ENCODE measurements at places on chromosomes 2 and 18.

DNA sequence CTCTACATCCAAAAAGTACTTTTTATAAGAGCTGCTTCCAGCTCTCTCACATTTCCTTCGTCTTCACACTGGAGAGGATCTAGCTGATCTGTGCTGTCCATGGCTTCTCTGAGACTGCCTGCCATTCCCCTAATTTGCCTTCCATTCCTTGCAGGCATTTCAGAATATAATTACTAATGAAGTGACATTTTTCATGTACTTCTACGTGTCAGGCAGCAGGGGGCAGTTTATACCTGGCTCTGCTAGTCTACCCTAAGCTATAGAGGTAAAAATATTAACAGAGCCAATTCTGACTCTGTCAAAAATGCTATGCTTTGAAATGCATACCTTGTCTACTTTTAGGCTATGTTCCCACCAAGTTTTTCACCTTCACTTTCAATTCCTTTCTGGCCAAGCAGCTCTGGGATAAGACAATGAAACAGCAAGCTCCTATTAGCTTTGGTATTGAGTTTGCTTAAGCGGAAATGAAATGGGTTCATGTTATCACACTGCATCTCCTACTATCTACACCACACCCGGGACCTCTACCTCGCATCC lies 81.9 kb downstream of the MEP1B start:
- no peak for DNase-seq

DNA sequence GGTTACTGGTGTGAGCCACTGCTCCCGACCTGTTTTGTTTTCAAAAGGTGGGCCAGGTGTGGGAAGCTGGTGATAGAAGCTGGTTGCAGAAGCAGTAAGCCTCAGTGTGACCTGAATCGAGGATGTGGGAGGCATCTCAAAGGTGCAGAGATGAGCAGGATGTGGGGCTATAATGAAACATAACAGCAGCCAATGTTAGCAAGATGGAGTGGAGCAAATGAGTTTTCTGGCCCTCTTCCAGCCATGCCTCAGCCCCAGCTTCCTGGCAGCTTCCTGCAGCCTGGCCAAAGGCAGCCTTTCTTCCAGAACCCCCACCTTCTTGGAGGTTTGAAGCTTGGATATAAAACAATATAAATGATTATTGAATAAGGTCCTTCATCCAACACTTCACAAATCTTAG lies 184.8 kb downstream of the NCK2 start:
- no peak for DNase-seq

DNA sequence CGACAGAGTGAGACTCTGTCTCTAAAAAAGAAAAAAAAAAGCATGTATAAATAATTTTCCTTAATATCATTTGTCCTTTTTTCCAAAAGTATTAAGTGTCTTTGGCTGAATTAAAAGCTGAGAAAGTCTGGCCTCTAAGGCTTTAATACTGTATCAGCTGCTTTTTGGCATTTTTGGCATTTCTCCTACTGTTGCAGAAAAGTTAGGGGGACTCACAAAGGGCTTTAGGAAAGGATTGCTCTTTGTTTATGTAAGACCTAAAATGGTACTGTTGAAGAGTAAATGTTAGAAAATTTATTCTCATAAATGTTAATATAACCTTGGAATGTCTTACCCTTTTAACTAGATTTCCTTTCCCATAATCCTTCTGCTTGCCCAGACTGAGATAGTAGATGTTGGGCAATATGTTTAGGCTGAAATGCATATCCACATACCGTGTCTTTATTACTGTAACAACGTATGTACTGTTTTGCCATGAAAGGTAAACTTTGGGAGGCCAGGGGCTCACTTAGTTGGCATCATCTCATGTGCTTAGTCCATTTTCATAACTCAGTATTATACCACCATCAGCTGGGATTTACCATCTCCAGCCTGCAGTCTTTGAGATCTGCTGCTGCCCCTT lies 18.0 kb upstream of the STON1 start:
- DNase-seq = no peak

- DNase-seq = no peak
Measured at GRCh38 chr2:234751275-234751973, 200.4 kb upstream of the SH3BP4 start.

DNA sequence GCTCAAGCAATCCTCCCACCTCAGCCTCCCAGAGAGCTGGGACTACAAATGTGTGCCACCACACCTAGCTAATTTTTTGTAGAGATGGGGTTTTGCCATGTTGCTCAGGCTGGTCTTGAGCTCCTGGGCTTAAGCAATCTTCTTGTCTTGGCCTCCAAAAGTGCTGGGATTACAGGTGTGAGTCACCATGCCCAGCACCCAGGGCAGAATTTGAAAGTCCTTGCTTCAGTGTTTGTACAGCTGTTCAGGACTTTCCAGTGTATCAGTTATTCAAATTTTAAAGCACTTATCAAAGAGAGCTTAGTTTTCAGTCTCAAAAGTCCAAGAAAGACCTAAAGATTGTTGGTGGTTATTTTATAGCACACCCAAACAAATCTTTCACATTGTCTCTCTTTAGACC lies 43.6 kb upstream of the VPS54 start:
- DNase-seq = no peak

- DNase-seq = no peak
Measured at GRCh38 chr18:31162419-31162793, 250 bp downstream of the DSC1 start.

GRCh38 chr2:106028192-106028591 lies 165.9 kb downstream of the UXS1 start:
- no peak for DNase-seq

DNA sequence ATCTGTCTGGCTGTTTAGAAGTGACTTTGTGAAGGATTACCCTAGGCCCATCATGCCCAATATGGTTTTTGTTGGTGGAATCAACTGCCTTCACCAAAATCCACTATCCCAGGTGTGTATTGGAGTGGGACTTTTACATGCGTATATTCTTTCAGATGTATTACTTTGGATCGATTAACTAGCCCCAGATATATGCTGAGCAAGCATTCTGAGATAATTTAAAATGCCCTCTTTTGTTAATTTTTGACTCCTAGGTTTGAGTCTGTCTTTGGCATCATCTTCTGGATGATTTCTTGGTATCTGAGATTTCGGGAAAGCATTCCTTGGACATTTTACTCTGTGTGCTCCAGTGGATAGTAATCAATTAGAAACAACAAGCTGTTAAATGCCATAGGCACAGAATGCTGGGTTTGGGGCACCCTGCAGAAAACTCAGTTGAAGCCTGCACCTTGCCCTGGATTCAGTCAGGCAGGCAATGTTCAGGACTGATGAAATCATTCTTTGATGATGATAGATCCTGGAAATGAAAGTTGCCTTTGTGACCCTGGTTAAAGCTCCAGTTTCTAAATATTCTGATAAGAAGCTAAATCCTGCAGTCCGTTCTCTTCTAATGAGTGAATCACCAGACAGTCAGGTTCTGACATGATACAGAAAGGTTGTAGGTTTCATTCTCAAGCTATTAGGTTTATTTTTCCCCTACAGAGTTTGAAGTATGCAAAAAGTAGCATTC lies 1.1 kb downstream of the UGT1A1 start:
- DNase-seq = no peak

DNA sequence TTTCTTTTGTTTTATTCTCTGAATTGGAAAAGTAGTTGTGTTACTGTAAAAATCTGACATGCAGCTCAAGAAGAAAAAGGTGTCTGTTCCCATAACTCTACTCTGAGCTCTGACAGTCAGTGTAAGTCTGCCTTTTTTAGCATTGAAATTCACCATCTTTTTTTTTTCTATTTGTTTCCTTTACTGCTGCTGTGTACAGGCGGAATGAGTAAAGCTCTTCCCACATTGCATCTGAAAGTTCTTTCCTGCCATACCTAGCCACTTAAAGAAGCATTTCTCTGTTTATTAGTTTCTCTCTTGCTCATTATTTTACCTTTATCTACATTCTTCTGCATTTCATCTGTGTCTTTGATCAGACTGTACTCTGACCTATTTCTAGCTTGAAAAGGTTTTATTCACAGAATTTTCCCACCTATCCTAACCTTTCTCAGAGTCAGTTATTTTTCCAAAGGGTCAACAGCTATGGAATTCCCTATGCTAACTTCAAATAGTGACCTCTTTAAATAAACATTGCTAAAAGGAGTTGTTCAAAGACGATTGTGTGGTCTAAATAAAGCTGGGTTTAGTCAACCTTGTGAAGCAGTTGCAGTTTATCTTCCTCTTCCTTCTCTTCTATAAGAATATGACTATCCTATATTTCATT lies 1303.1 kb upstream of the ZEB2 start:
- DNase-seq = no peak

- DNase-seq = no peak
Measured at GRCh38 chr2:55876429-55877086, 47.0 kb downstream of the EFEMP1 start.

GRCh38 chr2:3435445-3435844 lies 56.0 kb downstream of the TRAPPC12 start:
- DNase-seq = no peak

DNA sequence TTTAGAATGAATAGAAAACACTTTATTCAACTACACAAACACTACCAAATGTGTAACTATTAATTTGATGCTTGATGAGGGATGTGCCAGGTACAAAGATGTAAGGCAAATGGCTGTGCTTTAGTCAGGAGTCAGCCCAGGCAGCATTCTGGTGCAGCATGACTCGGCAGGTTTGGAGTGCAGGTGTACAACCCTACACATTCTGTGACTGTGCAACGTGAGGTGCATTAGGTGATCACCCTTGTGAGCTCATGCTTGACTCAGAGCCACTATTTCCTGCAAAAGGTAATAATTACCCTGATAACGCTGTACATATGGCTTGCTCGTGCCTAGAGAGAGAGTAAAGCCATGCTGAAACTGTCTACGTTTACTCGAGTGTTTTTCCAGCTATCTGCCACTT lies 288.7 kb upstream of the DSEL start:
- no peak for DNase-seq

GRCh38 chr2:88735133-88735532 lies 43.7 kb downstream of the RPIA start:
- DNase-seq = no peak

DNA sequence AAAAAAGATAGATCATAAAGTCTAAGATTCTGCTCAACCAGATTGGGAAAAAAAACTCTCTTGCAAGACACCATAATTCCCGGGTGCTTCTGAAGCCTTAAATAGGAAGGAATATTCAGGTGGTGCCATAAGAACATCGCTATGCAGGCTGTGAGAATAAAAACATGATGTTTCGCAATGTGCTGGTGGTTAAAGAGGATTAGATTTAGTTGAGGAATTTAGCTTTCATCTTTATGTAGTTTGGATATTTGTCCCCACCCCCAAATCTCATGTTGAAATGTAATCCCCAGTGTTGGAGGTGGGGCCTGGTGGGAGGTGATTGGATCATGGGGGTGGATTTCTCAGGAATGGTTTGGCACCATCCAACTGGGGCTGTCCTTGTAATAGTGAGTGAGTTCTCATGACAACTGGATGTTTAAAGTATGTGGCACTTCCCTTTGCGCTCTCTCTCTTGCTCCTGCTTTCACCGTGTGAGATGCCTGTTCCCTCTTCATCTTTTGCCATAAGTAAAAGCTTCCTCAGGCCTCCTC lies 132.2 kb downstream of the AKAIN1 start:
- DNase-seq = no peak

DNA sequence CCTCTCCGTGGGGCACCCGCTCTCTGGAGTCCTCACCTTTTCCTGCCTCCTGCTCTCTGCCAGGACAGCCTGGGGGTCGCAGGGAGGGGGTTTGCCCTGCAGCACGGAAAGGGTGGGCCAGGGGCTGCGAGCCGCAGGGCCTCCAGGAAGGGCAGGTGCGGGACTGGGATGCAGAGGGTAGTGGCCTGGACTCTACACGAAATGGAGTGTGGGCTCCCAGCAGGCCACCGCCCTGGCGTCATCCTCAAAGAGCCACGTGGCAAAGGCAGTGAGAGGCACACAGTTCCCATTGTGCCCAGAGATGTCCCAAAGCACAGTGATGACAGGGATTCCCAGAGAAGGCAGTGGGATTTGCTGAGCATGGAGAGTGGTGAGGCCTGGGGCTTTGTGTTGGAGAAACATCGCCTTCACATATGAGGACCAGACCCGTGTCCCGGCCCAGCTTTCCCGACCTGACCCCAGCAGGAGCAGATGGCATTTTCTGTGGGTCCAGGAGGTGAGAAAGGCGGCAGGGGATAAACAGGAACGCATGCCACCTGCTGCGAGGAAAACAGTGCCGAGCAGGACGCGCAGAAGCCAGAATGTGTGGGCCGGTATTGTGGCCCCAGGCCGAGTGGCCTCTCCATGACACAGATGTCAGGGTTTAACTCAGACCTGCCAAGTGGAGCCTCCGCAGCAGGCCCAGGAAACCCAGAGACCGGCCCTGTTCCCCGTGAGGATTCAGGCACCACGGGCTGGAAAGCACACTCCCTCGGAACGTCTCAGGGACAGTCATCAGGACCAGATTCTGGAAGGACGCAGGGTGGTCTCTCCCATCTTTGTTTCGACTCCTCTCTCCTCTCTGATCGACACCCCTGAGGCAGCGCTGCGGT lies 855.5 kb upstream of the SALL3 start:
- DNase-seq = no peak

DNA sequence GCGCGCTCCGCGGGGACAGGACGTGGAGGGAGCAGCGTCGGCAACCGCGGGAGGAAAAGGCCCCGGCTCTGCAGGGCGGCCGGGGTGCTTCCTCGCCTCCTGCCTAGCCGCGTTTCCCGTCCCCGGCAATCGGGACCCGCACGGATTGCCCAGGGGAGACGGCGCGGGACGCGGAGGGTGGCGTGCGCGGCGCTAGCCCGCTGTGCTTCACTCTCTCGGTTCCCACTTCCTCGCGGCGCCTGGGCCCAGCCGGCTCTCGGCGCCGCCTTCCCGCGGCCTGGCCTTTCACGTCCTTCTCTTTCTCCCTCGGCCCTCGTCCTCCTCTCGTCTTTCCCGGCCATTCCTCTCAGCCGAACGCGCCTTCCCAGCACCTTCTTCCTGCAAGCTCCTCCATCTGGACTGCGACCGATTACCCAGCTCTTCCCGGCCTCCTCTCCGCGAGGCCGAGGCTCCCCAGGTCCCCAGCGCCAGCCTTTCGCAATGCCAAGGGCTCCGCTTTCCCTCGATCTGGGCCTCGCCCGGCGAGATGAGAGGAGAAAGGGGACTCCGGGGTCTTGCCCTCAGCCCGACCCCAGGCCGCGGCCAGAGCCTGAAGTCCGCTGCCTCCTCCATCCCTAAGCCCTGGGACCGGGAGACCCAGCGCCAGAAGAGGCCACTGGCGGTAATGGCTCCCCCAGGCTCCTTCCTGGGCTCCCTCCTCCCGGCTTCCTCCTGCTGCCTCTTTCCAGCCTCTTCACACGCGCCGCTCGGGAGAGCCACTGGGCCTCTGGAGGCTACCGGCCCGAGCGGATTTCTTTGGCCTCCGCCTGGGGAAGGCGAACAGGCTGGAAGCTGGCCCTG lies 34.3 kb upstream of the ATP6V1B1 start:
- no peak for DNase-seq

GRCh38 chr2:168671932-168672331 lies 130.5 kb upstream of the NOSTRIN start:
- no peak for DNase-seq

GRCh38 chr18:70417847-70418246 lies 129.0 kb downstream of the SOCS6 start:
- no peak for DNase-seq

Measured in caudate nucleus (tissue), 63 donors.